ENCODE measurements at places on chromosomes 13 and 19. TPM values are rescaled to one million over a fixed set of nuclear protein-coding genes. Genes with fewer than 3 reads are reported as not detected.

GRCh38 chr19:15378534-15379082 is 979 bp downstream of the AKAP8 start:
- peak; percentile 62 for DNase-seq

DNA sequence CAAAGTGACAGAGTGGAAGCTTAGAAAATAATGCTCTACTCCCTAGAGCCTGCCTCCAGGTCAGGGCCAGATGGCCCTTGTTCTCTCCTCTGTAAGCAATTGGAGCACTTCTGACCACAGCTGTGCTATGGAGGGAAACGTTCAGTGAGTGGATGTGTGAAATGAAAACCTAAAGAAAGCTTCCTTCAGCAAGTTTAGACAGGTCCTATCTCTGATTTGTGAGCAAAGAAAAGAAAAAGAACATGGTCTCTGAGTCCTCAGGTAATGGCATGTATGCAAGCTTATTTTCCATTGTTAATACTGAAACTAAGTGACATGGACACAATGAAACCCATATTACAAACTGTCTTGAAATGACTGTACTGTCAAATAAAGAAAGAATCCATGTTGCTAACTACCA is 1486.8 kb downstream of the EFNB2 start:
- no peak for DNase-seq

GRCh38 chr13:68234274-68234673 is 1004.1 kb upstream of the PCDH9 start:
- peak; percentile 15 for DNase-seq

GRCh38 chr19:1874554-1875185 is 10.6 kb downstream of the ABHD17A start:
- DNase-seq, result no peak

DNA sequence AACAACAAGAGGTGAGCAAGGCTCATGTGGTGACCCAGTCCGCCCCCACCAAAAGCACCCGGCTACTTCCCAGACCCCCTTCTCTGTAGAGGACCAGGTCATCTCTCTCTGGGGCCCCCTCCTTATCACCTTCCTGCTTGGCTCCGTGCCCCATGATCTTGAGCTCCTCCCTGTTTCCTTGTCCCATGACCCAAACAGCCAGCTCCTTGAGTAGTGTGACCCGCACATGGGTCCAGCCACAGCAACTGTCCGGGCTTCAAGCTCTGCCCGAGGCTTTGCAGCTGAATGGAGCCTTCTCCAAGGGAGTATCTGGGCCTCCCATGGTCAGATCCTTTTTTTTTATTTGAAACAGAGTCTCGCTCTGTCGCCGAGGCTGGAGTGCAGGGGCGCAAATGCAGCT is 61.8 kb downstream of the MYO9B start:
- DNase-seq, result no peak

DNA sequence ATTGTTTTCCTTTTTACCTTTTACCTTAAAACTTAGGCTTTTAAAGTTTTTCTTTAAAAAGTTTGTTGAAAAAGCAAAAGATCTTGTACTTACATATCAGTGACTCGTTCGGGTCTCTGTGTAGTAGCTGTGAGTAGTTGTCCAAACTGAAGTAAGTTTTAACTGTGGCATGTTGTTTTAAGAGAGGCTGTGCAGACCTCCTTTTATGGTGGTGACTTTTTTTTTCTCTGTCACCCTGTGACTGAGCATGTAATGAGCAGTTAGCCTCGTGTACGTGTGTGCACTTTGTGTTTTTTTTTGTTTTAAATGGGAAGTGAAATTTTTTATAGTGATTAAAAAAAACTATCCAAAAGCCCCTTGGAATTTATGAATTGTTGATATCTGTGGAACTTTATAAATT is at the start of gene GPR183:
Gene GPR183, minus strand, starts transcription at position 153 of the 400 bp plus-strand sequence. CDS start 11,254 bp downstream, outside the sequence.
- no peak for DNase-seq

The ZNF480 gene
- polyA plus RNA-seq, result 10.9 TPM

DNA sequence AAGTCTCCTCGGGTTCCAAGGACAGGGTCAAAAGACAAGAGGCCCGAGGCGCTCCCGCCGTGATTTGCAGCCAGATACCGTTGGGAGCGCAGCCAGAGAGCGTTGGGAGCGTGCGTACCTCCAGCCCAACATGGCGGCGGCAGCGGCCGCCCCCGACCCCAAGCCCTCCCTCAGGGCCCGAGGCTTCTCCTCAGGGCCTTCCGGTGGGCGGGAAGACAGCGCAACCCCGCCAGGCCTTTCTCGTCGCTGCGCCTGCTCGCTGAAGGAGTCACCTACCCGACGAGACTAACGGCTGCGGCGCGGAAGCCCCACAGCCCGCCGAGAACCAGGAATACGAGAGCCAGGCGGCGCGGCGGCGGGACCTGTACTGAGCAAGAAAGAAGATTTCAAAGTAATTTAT is 3.2 kb upstream of the ZNF850 start:
- DNase-seq, result no peak

GRCh38 chr19:16369306-16369663 is 44.7 kb downstream of the KLF2 start:
- no peak for DNase-seq

- no peak for DNase-seq
Measured at GRCh38 chr19:49390131-49390928, 2.3 kb downstream of the KASH5 start.

The PGLYRP1 gene
- not detected for polyA plus RNA-seq

The CD33 gene
- polyA plus RNA-seq, result 0.67 TPM

The POGLUT2 gene
- 10.2 TPM for polyA plus RNA-seq

The ZNF296 gene
- 0.16 TPM for polyA plus RNA-seq

GRCh38 chr13:42753697-42754096 is 27.7 kb upstream of the FAM216B start:
- DNase-seq, result no peak

DNA sequence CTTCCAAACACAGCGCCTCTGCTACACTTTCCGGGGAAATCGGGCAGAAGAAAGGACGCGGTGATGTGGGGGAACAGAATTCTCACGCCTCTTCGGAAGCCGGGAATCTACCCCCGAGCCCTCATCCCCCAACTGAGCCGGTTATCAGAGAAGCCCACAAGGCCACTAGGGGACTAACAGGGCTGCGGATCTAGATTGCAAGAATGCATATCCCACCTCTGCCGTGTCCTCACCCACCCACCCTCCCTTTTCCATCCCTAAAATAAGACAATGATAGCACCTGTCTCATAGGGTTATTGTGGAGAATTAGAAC is 1.1 kb downstream of the IGFLR1 start:
- no peak for DNase-seq

DNA sequence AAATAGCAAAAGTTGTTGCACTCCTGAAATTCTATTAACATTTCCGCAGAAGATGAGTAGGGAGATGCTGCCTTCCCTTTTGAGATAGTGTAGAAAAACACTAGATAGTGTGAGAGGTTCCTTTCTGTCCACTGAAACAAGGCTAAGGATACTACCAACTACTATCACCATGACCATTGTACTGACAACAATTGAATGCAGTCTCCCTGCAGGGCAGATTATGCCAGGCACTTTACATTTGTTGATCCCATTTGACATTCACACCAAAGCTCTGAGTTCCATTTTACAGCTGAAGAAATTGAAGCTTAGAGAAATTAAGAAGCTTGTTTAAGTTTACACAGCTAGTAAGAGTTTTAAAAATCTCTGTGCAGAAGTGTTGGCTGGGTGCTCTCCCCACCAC is 55.0 kb downstream of the CYSLTR2 start:
- DNase-seq, result no peak

The ZNF491 gene
- polyA plus RNA-seq, result 0.77 TPM

GRCh38 chr13:41708713-41709112 is 251.4 kb downstream of the RGCC start:
- no peak for DNase-seq

DNA sequence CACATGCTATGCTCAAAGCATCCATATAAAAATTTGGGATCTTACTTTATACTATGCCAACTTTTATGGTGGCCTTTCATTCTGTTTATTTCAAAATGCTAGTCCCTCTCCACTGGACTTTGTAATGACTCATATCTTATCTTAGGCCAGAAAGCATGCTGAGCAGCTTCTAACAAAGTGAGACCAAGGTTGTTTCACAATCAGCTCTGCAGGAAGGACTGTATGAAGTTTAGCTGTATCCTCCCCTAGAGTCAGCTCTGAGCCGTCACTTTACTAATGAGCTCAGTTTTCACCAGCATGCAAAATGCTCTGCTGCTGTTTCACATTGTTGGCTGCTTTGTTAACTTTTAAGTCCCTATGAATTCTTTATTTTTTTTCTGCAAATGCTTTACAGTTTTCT is 1608.8 kb downstream of the OLFM4 start:
- no peak for DNase-seq

- DNase-seq, result no peak
Measured at GRCh38 chr19:40803857-40804782, 5.1 kb downstream of the EGLN2 start.
